ENCODE measurements at places on chromosomes 3 and 15.

- DNase-seq = peak; percentile 12
These were observed 473 bp downstream of the FHIT start for GRCh38 chr3:61250784-61251173.

DNA sequence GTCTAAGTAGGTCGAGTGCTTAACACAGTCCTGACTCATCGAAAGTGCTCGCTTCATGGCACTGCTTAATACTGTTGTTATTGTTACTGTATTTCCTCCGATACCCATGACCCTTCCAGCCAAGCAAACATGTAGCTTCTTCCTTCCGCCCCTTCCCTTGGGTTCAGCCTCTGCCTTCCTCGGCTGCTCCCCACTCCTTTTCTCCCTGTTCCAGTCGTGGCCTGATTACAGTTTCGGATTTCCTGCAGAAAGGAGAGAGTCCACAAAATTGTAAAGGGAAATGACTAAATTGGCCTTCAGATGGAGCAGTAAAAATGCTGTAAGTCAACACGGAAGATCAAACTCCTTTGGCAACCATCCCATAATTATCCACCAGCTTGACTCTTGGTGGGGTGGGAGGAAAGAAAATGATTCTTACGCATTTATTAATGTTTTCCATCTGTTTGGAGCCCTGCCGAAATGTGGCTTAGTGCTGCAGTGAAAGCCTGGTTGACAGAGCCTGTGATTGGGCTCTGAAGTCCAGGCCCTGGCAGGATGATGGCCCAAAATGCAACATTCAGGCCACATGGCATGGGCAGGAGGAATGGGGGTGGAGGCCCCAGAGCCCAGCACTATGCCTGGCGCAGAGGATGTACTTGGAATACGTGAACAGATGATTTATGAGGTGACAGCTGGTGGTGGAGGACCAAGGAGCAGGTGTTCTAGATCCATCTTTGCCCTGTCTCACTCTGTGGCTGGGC is 37.6 kb downstream of the FAM3D start:
- no peak for DNase-seq

- no peak for DNase-seq
These were observed 95.0 kb upstream of the CGNL1 start for GRCh38 chr15:57281321-57281720.

GRCh38 chr3:98563661-98564281 is 29.6 kb downstream of the CPOX start:
- DNase-seq = peak; percentile 79
